ENCODE measurements at places on chromosomes 1 and 21.

- DNase-seq = no peak
Measured at GRCh38 chr1:180062452-180062971, 92.2 kb upstream of the QSOX1 start.

DNA sequence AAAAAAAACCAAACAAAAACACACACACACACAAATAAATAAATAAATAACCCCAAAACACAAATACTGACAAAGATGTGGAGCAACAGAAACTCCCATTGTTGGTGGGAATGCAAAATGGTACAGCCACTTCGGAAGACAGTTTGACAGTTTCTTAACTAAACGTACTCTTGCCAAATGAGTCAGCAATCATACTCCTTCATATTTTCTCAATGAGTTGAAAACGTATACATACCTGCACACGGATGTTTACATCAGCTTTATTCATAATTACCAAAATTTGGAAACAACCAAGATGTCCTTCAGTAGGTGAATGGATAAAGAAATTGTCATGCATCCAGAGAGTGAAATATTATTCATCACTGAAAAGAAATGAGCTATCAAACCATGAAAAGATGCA is 23.5 kb downstream of the ASAP3 start:
- DNase-seq = no peak

DNA sequence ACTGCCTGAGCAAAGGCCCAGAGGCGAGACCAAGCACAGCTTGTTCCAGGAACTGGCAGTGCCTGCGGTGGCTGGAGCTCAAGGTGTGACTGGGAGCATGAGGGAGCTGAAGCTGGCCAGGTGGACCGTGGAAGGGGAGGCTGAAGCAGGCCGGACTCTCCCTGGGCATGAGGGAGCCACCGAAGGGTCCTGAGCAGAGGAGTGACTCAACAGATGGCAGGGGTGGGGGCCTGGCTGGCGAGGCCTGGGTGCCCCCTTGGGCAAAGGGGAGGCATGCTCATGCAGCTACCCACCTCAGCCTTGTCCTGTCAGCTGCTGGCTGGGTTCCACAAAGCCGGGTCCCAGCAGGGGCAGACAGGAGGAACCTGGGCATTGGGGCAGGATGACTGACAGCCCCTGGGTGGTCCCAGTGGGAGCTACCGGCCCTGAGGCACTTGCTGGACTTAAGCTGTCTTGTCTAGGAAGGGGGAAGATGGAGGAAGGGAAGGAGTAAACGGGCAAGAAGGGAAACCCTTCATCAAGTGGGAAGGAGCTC is 118.9 kb downstream of the LACTBL1 start:
- DNase-seq = no peak

DNA sequence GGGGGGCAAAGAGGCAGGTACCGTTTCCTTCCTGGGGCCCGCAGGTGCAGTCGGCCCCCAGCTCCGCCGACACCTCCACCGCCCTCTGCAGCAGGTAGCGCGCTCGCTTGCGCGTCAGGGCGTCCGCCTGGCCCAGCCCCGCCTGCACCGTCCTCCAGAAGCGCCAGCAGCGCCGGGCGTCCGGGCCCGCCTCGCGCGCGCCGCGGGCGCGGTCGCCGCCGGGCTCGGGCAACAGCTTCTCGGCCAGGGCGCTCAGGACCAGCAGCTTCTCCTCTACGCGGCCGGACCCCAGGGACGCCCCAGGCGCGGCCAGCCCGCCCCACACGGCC is 863 bp downstream of the TARBP1 start:
- peak; percentile 33 for DNase-seq

DNA sequence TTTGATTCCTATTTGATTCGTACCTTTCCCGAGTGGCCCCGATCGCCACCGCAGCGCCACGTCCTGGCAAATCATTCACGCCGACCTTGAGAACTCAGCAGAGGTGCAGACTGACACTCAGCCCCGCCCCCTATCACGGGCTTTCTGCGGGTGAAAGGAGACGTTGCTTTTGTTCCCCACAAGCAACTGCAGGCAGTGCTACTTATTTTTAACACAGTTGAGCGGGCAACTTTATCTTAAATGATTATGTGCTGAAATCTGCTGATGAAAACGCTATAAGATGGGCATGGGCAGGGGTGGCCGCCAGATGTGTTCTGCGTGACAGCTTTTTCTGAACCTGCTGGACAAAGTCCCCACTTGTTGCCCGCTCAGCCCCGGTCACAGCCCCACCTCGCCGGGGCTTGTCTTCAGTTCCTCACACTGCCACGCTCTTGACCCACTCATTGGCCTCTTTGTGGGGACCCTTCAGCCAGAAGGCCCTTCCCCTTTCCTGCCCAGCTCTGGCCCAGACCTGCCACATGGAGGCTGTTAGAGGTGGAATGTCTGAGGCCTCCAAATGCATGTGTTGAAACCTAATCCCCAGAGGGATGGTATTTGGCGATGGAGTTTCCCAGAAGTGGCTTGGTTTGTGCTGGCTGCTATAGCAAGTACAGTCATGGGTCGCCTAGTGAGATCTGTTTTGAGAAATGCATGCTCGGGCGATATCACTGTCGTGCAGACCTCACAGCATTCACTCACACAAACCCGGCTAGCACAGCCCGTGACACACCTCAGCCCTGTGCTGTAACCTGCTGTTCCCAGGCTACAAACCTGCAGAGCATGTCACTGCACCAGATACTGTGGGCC is 15.7 kb upstream of the PDXK start:
- no peak for DNase-seq

DNA sequence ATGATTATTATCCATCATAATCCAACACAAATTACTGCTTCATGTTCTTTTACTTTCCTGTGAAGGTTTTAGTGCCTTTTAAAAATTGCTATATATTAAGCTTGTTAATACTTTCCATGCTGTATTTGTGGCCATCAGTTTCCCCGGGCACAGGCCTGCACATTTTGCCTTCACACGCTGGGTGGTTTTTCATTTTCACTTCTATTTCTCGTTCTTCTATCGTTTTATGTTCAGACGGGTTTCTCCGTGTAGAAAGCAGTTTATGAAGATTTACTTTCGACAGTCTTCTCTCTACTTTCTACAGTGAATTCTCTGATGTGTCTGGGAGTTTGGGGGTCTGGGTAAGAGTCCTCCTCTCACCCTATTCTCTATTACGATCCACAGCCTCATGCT is 9.5 kb downstream of the RUNX3 start:
- DNase-seq = no peak

DNA sequence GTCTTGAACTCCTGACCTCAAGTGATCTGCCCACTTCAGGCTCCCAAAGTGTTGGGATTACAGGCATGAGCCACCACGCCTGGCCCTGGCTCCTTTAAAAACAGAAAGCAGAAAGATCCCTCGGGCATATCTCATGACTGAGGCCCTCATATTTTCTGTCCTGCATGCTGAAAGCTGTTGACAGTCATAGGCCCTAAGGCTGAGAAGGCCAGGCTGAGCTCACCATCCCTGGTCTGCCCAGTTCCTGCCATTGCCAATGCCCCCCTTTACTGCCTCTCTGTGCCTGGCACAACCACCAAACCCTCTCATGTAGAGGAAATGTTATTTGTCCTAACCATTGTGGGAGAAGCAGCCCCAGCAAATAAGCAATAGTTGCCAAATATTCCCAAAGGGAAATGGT is 12.7 kb downstream of the CD34 start:
- DNase-seq = no peak

GRCh38 chr1:30327370-30328099 is 395.9 kb downstream of the MATN1 start:
- no peak for DNase-seq

DNA sequence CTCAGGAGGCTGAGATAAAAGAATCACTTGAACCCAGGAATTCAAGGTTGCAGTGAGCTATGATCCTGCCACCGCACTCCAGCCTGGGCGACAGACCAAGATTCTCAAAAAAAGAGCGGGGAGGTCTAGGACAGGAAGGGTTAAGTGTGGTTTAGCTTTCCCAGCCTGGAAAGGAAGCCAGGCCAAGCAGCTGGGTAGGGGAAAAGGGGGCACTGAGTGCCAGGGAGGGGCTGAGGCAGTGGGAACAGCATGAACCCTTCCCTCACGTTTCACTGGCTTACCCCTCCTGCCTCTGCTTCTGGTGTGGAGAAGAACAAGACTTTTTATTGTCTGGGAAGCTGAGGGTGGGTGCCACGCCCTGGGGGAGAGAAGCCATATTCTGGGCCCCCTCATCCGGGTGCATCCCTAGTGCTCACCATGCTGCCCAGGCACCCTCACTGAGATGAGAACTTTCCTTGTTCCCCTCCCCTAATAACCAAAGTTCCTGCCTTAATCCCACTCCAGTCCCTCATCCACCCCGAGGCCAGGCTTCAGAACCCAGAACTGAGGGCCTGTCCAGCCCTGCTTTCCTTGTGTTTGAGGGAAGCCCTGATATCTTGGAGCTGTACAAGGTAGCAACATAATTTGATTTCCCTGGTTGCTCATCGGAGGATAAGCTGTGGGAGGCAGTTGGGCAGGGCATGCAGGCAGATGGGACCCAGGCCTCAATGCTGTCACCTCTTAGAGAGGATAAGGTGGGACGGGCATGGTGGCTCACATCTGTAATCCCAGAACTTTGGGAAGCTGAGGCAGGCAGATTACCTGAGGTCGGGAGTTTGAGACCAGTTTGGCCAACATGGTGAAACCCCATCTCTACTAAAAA is 2.0 kb upstream of the LMNA start:
- no peak for DNase-seq
